HCT116 (cell line): ENCODE measurements at places on chromosomes 1 and 21. TPM values are rescaled to one million over a fixed set of nuclear protein-coding genes. Genes with fewer than 3 reads are reported as not detected.

Gene ACTA1
- total RNA-seq, result not detected

Gene F5
- 0.37 TPM for total RNA-seq

Gene CYB561D1
- 5.9 TPM for total RNA-seq

Gene KIAA1614
- total RNA-seq, result 0.25 TPM

Gene KCND3
- total RNA-seq, result 0.44 TPM

Gene RUNX3
- total RNA-seq, result 22.6 TPM

Gene TCHH
- 0.02 TPM for total RNA-seq

Gene RGS16
- 6.5 TPM for total RNA-seq

Gene CCDC27
- total RNA-seq, result not detected

Gene SPATA21
- total RNA-seq, result not detected

Gene SASS6
- 13.7 TPM for total RNA-seq

Gene KCNT2
- total RNA-seq, result not detected

Gene FCGR2B
- not detected for total RNA-seq

Gene CNR2
- 0.05 TPM for total RNA-seq

Gene FAAH
- total RNA-seq, result 24.8 TPM

Gene KCNK1
- 28.4 TPM for total RNA-seq

Gene CD2
- 0.57 TPM for total RNA-seq

Gene RAP1GAP
- total RNA-seq, result 13.4 TPM

Gene CENPF
- 120 TPM for total RNA-seq

Gene APOBEC4
- total RNA-seq, result not detected

Gene LRRC3
- 7.5 TPM for total RNA-seq

Gene AJAP1
- not detected for total RNA-seq

Gene TRIM46
- 3.8 TPM for total RNA-seq

Gene DNAJC6
- 9.0 TPM for total RNA-seq

Gene CD247
- 0.57 TPM for total RNA-seq

Gene OR2L13
- not detected for total RNA-seq

Gene LYPLA2
- total RNA-seq, result 78.0 TPM

Gene HMCN1
- total RNA-seq, result 0.59 TPM

Gene SMYD3
- total RNA-seq, result 33.6 TPM

Gene DARS2
- total RNA-seq, result 25.6 TPM

Gene AADACL3
- not detected for total RNA-seq

Gene TFF3
- 0.22 TPM for total RNA-seq

Gene SPRR1B
- total RNA-seq, result 0.66 TPM

Gene C1orf105
- total RNA-seq, result not detected

Gene OR6K3
- total RNA-seq, result not detected

Gene KMO
- total RNA-seq, result not detected

Gene SH2D2A
- total RNA-seq, result 4.8 TPM

Gene VHLL
- total RNA-seq, result not detected

Gene DCLRE1B
- 13.4 TPM for total RNA-seq

Gene CRNN
- not detected for total RNA-seq

Gene TMEM125
- 13.9 TPM for total RNA-seq

Gene SRP9
- 220 TPM for total RNA-seq

Gene LYSMD1
- total RNA-seq, result 5.0 TPM

Gene CRP
- total RNA-seq, result 1.3 TPM

Gene ADORA3
- not detected for total RNA-seq

Gene REN
- total RNA-seq, result 0.47 TPM

Gene PLPPR4
- 0.42 TPM for total RNA-seq

Gene PLD5
- not detected for total RNA-seq

Gene GNAT2
- total RNA-seq, result 0.76 TPM
